ENCODE measurements at places on chromosomes 7 and 10.

GRCh38 chr7:48144291-48144768 is 26.9 kb upstream of the ABCA13 start:
- DNase-seq = no peak
- H3K27ac ChIP-seq = no peak overlapping the region
- H3K27me3 ChIP-seq = no peaks in the 10 kb centered on the region
- no peaks in the 10 kb centered on the region for H3K36me3 ChIP-seq
- peaks cover 4% of the 10 kb centered on the region for H3K4me1 ChIP-seq
- H3K4me3 ChIP-seq = no peak overlapping the region

GRCh38 chr7:151706277-151707104 is 170.4 kb downstream of the PRKAG2 start:
- no peak overlapping the region for H3K27ac ChIP-seq
- no peak overlapping the region for H3K4me3 ChIP-seq
- no peaks in the 10 kb centered on the region for H3K4me1 ChIP-seq
- no peak for DNase-seq
- H3K36me3 ChIP-seq = no peaks in the 10 kb centered on the region

DNA sequence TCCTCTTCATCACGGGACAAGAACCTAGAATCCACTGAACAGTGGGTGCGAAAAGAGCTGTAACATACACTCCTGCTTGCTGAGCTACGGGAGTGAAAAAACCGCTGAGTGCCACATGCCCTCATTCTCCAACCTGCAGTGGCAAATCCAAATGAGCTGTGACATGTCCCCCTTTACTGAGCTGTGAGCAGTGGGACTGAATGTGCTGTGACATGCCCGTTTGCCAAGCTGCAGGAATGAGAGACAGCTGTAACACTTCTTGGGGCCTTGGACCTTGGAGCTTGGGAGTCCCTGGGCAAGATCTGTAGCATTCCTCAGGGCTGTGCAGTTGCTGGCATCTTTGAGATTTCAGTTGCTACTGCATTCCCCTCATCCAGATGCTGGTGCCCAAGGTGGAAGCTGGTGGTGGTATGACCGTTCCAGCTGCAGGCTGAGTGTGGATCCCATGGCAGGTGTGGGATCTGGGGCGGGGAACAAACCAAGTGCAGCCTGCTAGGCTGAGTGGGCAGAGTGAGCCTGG is 85.0 kb downstream of the TMEM106B start:
- H3K4me3 ChIP-seq = no peak overlapping the region
- DNase-seq = no peak
- H3K36me3 ChIP-seq = no peaks in the 10 kb centered on the region
- no peak overlapping the region for H3K27ac ChIP-seq

- H3K27ac ChIP-seq = no peak overlapping the region
- no peak for DNase-seq
- no peak overlapping the region for H3K4me3 ChIP-seq
These were observed 4.8 kb upstream of the ADRB1 start for GRCh38 chr10:114038819-114039218.

- DNase-seq = no peak
- H3K4me3 ChIP-seq = no peak overlapping the region
- H3K27me3 ChIP-seq = no peaks in the 10 kb centered on the region
- no peaks in the 10 kb centered on the region for H3K4me1 ChIP-seq
These were observed 59.0 kb downstream of the GNA12 start for GRCh38 chr7:2785071-2785500.

GRCh38 chr10:126508535-126509040 is 120.3 kb upstream of the ADAM12 start:
- no peaks in the 10 kb centered on the region for H3K36me3 ChIP-seq
- H3K27me3 ChIP-seq = no peaks in the 10 kb centered on the region
- no peak for DNase-seq
- H3K27ac ChIP-seq = no peak overlapping the region
- no peaks in the 10 kb centered on the region for H3K4me1 ChIP-seq
- H3K4me3 ChIP-seq = no peak overlapping the region

DNA sequence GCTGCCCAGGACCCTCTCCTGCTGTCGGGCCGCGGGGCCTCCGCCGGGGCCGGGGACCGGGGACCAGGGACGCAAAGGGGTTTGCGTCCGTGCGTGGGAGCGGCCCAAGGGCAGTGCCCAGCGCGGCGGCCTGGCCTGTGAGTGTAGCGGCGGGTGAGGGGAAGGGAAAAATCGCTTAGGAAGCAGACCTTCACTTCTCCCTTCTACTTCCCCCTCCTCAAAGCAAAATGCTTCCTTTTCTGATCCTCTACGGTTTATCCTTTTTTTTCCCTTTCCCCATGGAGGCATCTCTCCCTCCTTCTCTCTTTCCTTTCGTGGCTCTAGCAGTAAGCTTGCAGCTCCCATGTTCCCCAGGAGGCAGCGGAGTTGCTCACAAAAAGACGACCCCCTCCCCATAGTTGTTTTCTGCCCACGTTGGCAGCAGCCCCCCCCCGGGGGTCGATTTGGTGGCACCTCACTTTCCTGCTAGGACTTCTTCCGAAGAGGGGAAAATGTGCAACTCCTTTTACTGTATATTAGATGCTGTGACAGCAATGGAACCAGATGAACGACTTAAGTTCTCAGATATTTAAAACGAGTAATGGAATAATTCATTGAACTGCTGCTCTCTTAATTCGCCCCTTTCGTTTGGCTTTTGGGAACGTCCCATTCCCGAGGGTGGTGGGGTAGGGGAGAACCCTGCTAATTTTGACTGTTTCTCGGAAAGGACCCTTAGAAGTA is 724 bp downstream of the CAPZA2 start:
- no peaks in the 10 kb centered on the region for H3K27me3 ChIP-seq
- no peaks in the 10 kb centered on the region for H3K4me1 ChIP-seq
- H3K4me3 ChIP-seq = peak overlapping the region; percentile 84
- H3K36me3 ChIP-seq = no peaks in the 10 kb centered on the region

GRCh38 chr10:127996586-127996985 is 89.7 kb downstream of the PTPRE start:
- H3K36me3 ChIP-seq = no peaks in the 10 kb centered on the region
- H3K27ac ChIP-seq = no peak overlapping the region

GRCh38 chr10:83539528-83540308 is 599.6 kb upstream of the GHITM start:
- no peaks in the 10 kb centered on the region for H3K27me3 ChIP-seq
- H3K36me3 ChIP-seq = no peaks in the 10 kb centered on the region
- no peak overlapping the region for H3K27ac ChIP-seq
- no peak for DNase-seq
- H3K4me3 ChIP-seq = no peak overlapping the region
- peaks cover 4% of the 10 kb centered on the region for H3K4me1 ChIP-seq

DNA sequence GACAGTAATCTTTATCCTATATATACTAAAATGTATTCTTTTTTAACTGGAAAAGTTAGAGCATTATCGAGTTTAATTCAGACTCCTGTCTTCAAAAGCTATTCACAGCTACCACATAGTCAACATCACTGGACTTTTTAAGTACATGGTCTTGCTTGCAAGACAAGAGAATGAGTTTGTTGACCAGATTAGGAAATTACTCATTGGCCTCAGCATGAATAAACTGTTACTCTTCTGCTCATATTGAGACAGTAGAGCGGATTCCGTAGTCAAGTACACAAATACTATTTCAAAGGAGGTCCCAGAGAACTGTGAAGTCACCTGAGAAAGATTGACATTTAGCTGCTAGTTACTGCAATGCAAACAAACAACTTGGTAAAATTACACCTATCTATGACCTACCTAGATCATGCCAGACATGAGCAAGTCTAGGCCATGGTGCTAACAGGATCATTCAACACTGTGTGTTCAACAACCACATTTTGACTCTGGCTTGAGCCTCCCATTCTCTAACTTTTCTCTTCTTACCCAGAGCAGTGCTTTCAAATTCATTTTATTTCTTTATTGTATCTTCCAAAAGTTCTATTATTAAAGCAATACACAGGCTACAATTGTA is 280.9 kb downstream of the NEBL start:
- no peak overlapping the region for H3K27ac ChIP-seq
- H3K36me3 ChIP-seq = no peaks in the 10 kb centered on the region
- H3K4me3 ChIP-seq = no peak overlapping the region
- H3K4me1 ChIP-seq = 0 out of 2 replicates have a peak, but pooled peaks cover 3% of the 10 kb centered on the region

GRCh38 chr7:47580175-47580706 is 1.7 kb downstream of the TNS3 start:
- H3K27ac ChIP-seq = no peak overlapping the region
- peak overlapping the region; percentile 73 for H3K4me3 ChIP-seq

- DNase-seq = no peak
- no peak overlapping the region for H3K4me3 ChIP-seq
- H3K27ac ChIP-seq = no peak overlapping the region
- no peaks in the 10 kb centered on the region for H3K27me3 ChIP-seq
These were observed 12.0 kb upstream of the DOCK1 start for GRCh38 chr10:126893206-126893605.

Data from H1 (cell line).